Muscle of back (tissue), 13 donors: ENCODE measurements at places on chromosomes 5 and 9.

- peak; percentile 15 for DNase-seq
Observed at GRCh38 chr9:34994900-34995669, 5.5 kb downstream of the DNAJB5 start.

DNA sequence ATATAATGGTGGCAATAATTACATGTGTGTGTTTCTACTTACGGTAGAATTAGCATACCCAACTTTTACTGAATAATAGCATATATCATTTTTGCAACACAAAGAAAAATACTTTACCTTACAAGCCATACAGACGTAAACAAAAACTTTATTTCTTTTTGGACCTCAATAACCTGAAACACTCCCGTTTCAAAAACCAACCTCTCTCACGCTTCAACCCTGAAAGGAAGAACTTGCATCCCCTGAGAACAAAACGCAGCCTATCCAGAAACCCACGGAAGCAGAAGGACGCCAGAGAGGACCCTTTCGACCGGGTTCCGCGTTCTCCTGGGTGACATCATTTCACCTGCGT, at the start of gene RNF38:
Gene RNF38, minus strand, starts transcription at position 290 of the 352 bp plus-strand sequence. Its CDS starts 161 bp downstream, at position 129.
- no peak for DNase-seq

DNA sequence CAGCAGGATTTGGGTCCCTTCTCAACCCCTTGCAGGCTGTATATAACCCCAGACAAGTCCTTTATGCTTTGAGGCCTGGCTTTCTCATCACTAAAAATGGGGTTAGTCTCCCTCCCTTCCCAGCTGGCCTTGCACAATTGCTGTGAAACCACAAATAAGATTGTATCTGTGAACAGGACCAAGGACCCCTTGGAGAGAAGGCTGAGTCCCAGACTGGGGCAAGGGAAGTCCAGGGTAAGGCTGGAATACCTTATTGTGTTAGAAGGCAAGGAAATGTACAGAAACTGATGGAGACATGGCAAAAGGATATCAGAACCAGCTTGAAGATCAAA, 11.4 kb downstream of the MACROH2A1 start:
- no peak for DNase-seq

GRCh38 chr9:17556935-17557334, 21.9 kb upstream of the SH3GL2 start:
- no peak for DNase-seq

GRCh38 chr9:120904978-120905301, 21.7 kb downstream of the TRAF1 start:
- DNase-seq, result no peak

DNA sequence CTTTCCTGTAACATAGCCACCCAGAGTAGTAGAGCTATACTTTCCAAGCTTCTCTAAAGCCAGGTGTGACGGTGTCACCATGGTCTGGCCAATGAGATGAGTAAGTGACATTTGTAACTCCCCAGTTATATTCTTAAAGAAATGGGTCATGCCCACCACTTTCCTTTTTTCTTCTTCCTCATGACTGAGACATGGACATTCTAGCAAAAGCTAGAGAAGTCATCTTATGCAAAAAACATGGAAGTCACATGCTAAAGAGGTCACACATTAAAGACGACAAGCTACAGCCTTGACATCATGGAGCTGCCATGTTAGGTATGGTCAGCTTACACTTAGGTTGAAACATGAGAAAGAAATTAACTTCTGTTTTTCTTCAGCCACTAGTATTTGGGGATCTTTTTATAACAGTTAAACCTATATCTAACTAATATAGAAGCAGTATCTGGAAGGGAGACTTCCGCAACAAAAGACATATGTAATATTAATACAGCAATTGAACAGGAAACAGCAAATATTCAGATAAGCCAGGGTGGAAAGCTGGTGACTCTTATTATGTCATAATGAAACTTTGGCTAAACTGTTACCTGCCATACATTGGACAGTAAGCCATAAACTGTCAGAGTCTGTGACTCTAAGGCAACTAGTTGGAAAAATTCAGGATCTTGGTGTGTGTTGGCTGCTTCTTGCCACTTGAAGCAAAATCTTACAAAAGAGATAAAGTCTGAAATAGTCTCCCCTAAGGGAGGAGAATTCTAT, 54.7 kb upstream of the SNX2 start:
- DNase-seq, result no peak

DNA sequence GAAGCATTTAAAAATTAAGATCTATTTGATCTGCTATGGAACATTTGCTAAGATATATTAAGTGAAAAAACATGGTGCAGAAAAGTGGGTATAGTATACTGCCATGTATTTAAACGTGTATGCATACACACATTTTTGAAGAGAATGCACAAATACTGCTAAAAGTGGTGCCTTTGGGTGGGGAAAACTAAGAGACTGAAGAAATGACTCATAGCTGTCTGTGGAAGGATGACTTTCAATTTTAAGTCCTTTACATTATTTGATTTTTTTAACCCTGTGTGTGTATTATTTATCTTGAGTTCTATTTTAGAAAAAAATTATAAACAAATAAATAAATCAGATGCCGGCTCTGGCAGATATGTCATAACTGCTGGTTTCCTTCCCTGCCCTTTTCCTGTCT, 120.7 kb upstream of the SLIT3 start:
- no peak for DNase-seq

DNA sequence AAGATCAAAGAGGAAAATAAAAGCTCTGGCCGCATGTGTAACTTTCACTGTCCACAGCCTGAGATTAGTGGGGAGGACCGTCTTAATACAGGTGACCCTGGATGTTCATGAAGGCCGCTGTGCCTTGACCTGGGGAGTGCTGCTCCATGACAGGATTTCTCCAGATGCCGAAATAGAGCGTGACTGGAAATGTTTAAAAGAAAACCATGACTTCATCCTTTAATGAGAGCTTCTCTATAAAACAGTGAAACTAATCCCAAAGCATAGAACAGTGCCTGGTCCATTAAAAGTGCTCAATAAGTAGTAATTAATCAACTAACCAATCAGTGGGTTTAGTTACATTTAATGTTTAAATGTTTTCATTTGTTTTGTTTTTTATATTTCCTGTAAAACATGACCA, 62.7 kb downstream of the ERAP1 start:
- DNase-seq, result no peak

GRCh38 chr5:45277860-45278259, 418.3 kb downstream of the HCN1 start:
- no peak for DNase-seq

DNA sequence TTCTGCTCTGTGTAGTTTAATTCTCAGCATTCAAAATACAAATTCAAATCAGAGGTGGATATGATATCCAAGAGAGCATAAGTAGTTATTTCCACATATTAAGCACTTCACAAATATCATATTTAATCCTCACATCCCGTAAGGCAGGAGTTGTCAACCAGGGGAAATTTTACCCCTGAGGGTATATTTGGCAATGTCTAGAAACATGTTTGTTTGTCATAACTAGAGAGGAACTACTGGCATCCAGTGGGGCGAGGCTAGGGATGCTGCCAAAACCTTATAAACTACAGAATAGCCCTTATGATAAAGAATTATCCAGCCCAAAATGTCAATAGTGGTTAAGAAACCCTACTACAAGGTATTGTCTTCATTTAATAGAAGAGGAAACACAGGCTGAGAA, 619.4 kb downstream of the SLCO4C1 start:
- DNase-seq, result no peak

DNA sequence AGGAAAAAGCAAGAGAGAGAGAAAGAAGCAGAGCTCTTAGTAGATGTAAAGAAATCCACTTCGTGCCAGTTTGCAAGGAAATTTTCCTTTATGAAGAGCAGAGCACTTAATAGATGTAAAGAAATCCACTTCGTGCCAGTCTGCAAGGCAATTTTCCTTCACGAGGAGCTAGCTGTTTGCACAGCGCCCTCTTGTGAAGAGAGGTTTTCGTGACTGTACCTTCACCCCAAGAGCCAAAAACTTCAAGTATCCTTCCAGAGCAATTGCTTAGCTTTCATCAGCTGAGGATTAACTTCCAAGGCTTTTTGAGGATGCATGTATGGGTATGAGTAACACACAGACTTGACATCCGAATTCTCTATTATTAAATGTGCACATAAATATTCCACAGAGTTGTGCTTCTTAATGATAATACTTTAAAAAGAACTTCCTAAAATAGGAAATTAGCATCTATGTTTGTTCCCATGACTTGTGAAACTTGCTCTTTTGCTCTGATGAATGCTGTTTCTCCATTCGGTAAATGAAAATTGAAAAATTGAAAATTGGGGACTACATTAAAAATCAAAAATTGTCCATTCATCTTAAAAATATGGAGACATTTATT, 525.6 kb downstream of the PDE4D start:
- DNase-seq, result peak; percentile 79

- peak; percentile 20 for DNase-seq
Observed at GRCh38 chr9:2386566-2386965, 235.0 kb upstream of the VLDLR start.

DNA sequence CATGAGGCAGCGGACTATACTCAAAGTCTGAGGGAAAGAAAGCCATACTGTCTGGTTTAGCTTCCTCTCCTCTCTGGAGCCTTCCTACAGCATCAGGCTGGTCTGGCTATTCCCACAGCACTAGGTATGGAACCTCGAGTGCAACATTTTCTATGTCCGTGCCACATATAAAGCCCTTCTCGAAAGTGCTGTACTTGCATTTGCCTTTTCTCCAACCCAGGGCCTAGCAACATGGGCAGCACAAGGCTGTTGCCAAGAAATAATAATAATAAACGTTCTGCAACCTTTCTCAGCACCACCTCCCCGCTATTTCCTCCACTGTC, 804 bp downstream of the MED10 start:
- DNase-seq, result no peak

- no peak for DNase-seq
Observed at GRCh38 chr5:1548702-1549474, 25.1 kb upstream of the LPCAT1 start.

- no peak for DNase-seq
Observed at GRCh38 chr9:102054811-102055210, 316.4 kb upstream of the GRIN3A start.

GRCh38 chr9:85943757-85944430, 2.9 kb downstream of the NAA35 start:
- DNase-seq, result no peak

GRCh38 chr9:124308606-124309491, 51.1 kb downstream of the NEK6 start:
- DNase-seq, result no peak

DNA sequence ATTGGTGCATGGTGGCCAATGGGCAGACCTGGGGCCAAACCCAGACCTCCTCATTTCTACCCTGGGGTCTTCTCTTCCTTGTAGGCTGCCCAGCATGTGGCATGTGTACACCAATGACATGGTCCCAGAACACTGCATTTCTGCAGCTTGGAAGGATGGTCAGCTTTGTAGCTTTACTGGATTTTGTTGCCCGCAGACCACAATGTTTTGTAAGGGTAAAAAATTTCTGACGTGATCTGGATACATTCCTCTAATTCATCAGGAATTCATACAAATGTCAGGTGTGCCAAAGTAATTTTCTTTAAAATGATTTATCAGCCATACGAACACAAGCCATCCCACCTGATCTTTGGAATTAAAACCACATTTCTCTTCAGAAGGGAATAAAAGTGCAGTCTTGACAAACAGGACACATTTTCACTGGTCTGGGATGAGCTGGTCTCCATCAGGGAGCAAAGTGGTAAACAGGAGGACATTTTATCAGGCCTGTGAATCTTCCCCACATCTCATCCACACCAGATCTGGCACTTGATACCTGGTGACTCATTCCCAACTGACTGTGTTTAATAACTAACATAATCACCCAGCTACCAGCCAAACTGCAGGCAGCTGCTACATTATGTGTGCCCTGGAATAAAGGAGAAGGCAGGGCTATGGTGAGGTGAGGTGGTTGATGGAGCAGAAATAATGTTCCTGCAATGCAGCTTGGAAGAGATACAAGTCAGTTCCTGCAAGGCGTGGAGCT, 103.9 kb downstream of the SPOCK1 start:
- DNase-seq, result no peak

DNA sequence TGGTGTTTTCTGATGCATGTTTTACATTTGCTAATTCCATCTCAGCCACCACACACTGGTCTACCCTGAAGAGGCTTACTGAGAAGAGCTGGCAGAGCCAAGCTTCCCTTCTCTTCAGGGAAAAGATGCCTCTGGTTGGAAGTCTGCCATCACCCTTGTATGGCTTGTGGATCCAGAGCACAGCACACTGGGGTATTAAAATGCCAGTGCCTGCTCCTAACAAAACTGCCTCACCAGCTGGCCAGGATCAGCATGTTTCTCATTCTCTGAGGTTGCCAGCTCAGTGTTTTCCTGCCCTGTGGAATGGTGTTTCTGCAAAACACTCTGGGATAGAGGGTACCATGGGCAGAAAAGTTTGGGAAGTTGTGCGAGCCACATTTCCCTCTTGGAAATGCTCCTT, 31.6 kb upstream of the ZNF618 start:
- peak; percentile 21 for DNase-seq

GRCh38 chr9:76891874-76892273, 14.0 kb downstream of the PRUNE2 start:
- DNase-seq, result no peak

DNA sequence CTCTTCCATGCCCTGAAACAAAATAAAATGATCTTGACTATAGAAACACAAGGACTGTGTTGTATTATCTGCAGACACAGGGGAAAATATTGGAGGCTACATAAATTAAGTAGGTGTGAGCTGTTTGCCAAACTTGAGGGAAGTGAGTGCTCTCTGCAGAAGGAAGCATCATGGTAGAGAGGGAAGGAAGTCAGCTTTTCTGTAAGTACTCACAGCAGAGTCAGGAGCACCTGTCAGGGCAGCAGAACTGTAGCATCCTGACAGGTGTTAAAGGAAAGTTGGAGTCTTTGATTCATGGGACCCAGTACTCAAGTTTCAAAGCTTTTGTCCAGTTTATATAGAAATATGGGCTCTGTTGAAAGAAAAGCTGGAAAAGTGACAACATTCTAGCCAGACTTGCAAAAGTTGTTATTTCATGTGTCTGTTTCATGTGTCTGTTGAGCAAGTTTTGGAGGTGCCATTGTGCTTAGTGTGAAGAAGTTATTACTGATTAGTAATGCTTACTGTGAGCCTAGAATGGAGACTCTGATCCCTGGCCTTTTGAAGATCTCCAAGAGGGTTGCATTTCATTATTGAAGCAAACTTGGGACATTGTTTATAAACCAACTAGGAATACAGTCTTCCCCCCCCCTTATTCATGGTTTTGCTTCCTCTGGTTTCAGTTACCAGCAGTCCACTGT, 194.7 kb downstream of the SPATA31D1 start:
- no peak for DNase-seq

- DNase-seq, result no peak
Observed at GRCh38 chr5:98144116-98144515, 629.3 kb upstream of the RGMB start.

DNA sequence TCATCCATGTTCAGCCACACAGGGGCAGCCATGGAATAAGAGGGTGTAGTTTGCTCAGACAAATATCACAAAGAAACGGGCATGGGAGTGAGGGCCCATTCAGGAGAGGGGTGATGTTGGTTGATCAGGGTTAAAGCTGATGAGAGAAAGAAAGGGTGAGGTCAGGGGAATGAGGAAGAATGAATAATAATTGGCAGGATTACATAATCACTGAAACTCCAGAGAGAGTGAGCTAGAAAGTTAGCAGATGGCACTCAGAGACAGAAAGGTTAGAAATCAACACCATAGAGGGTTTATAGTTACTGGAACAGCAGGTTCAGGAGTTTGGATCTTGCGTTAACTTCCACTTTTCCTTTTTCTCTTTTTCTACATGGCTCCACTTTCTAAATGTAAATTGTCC, 113.9 kb downstream of the TAF11L14 start:
- DNase-seq, result no peak
